Glutamatergic neuron (in vitro differentiated cells): ENCODE measurements at places on chromosomes 2 and 18.

- H3K4me1 ChIP-seq, result peaks cover 3% of the 10 kb centered on the region
- peak; percentile 60 for DNase-seq
- peak overlapping the region; percentile 36 for H3K4me3 ChIP-seq
- no peak overlapping the region for H3K27ac ChIP-seq
- peaks cover 8% of the 10 kb centered on the region for H3K27me3 ChIP-seq
- H3K36me3 ChIP-seq, result no peaks in the 10 kb centered on the region
Observed at GRCh38 chr2:234512884-234513669, 16.2 kb upstream of the ARL4C start.

DNA sequence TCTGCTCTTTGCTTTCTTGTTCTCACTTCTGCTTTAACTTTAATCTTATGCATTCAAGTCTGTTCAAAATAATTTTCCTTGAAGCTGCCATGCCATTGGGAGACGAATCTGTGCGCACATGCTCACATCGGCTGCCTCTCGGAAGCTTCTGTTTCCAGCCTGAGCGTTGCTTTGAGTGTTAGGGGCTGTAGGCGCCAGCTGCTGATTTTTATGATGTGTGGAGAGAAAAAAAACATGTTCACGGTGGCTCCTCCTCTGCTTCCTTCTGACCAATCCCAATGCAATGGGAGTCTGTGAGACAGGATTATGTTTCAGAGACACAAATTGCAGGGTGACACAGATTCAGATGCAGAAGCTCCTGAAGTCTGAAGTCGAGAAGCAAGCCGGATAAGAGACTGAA, at the start of gene MC4R:
Gene MC4R, minus strand, starts transcription at position 180 of the 400 bp plus-strand sequence. CDS start 426 bp downstream, outside the sequence.
- H3K4me3 ChIP-seq, result peak within 1 kb of the TSS; percentile 51
- peak; percentile 53 for DNase-seq
- peaks cover 7% of the 10 kb centered on the region for H3K4me1 ChIP-seq

GRCh38 chr2:9200633-9201015, 6.0 kb upstream of the ASAP2 start:
- peak overlapping the region; percentile 81 for H3K27ac ChIP-seq
- H3K4me3 ChIP-seq, result peak overlapping the region; percentile 49
- H3K36me3 ChIP-seq, result no peaks in the 10 kb centered on the region
- DNase-seq, result peak; percentile 31
- H3K4me1 ChIP-seq, result peaks cover 29% of the 10 kb centered on the region

- peaks cover 2% of the 10 kb centered on the region for H3K27me3 ChIP-seq
- no peaks in the 10 kb centered on the region for H3K36me3 ChIP-seq
- peaks cover 31% of the 10 kb centered on the region for H3K4me1 ChIP-seq
- no peak for DNase-seq
Observed at GRCh38 chr2:54065411-54065810, 50.0 kb upstream of the ACYP2 start.

DNA sequence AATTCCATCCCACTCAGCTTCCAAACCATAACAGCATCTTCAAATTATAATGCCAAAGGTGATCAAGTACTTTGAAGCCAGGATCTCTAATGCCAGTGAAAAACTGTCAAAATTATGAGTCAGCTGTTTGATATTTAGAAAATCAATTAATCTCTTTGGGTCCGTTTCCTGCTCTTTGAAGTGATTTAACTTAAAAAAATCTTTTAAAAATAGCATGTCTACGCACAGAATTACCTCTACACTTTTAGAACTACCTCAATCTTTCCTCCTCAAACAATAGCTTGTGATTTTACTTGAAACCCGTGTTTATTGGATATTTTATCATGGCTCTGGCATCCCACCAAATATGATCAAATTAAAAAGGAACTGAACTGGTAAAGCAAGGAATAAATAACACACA, 31.3 kb upstream of the TANK start:
- no peak overlapping the region for H3K4me3 ChIP-seq
- DNase-seq, result no peak
- H3K4me1 ChIP-seq, result no peaks in the 10 kb centered on the region
- H3K27me3 ChIP-seq, result no peaks in the 10 kb centered on the region
- no peaks in the 10 kb centered on the region for H3K36me3 ChIP-seq

DNA sequence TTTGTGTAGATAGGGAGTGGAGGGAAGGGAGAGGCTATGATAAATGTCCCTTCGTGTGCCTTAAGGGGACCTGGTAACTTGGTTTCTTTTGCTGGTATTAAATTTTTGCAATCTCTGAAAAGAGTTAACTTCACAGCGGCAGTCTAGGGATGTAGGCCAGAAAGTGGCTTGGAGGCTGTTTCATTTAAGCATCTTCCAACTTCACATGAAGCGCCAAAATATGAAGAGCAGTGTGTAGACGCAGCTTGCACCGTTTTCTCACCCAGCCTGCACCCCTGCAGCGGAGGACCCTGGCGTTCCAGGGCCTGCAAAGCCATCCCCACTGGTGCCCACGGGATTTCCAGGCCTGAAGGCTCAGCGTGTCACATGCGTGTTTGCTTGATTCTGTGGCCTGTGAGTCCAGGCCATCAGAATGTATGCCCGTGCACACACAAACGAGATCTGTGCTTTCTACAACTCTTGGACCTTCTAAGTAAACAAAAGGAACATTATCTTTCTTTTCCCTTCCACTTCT, 87.2 kb upstream of the EPB41L3 start:
- no peaks in the 10 kb centered on the region for H3K4me1 ChIP-seq
- DNase-seq, result no peak
- no peaks in the 10 kb centered on the region for H3K36me3 ChIP-seq
- H3K4me3 ChIP-seq, result peak overlapping the region; percentile 10
- H3K27ac ChIP-seq, result no peak overlapping the region

DNA sequence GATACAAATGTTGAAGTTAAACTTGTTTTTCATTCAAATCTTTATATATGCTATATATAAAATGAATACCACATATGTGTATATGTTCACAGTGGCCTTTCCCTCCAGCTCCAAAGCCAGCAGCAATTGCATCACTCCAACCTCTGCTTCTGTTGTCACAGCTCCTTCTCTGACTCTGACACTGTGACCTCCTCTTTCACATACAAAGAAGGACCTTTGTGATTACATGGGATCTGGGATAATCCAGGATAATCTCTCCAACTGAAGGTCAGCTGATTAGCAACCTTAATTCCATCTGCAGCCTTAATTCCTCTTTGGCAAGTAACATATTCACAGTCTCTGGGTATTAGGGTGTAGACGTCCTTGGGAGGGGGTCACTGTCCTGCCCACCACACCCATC, 8.4 kb downstream of the FLACC1 start:
- no peak for DNase-seq
- no peaks in the 10 kb centered on the region for H3K27me3 ChIP-seq
- no peak overlapping the region for H3K27ac ChIP-seq
- peaks cover 13% of the 10 kb centered on the region for H3K4me1 ChIP-seq
- no peak overlapping the region for H3K4me3 ChIP-seq
- H3K36me3 ChIP-seq, result peaks cover 5% of the 10 kb centered on the region

DNA sequence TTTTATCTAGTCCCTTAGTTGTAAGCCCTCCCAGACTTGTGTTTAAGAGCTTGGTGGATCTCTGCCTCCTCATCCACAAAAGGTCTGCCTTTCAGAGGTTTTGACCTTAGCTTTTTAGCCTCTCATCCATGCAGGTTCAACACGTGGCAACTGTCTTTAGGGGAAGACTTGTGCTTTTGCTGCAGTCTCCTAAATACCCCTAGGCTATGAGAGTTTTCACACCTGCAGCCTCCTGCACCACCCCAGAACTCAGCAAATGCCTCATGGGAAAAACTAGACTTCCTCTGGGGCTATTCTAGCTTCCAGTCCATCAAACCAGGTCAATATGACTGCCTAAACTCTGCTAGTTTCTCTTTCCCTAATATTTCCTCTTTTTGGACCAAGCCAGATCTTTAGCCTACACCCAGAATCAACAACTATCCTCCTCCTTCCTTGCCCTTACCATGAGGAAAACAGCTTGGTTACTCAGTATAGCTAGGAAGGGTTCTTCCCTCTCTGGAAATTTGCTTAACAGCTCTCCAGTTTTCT, 132.3 kb upstream of the RIOK3 start:
- no peaks in the 10 kb centered on the region for H3K4me1 ChIP-seq
- no peaks in the 10 kb centered on the region for H3K27me3 ChIP-seq
- no peak overlapping the region for H3K4me3 ChIP-seq
- no peaks in the 10 kb centered on the region for H3K36me3 ChIP-seq
- H3K27ac ChIP-seq, result no peak overlapping the region

- DNase-seq, result no peak
- peaks cover 21% of the 10 kb centered on the region for H3K4me1 ChIP-seq
- H3K27me3 ChIP-seq, result peaks cover 1% of the 10 kb centered on the region
- no peak overlapping the region for H3K4me3 ChIP-seq
Observed at GRCh38 chr18:76958692-76959341, 136.5 kb downstream of the ZNF236 start.

DNA sequence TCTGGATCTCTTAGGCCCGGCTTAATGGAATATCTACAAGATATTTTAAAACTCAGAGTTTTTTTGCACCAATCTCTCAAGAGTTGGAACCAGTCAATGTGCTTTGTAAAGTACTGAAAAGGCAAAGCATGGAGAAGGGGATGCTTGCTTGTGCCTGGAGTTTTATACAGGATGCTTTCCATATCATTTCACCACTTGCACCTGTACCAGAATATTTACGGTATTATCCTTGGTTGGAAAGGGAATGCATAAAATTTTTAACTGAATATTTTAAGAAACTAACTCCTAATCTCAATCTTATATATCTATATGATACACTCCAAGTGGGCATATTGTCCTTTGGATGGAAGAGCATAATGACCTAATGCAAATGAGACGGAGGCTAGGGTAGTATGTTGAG, 318.7 kb downstream of the CLIP4 start:
- DNase-seq, result no peak
- H3K27me3 ChIP-seq, result peaks cover 1% of the 10 kb centered on the region
- no peak overlapping the region for H3K4me3 ChIP-seq
- H3K27ac ChIP-seq, result no peak overlapping the region
- H3K36me3 ChIP-seq, result peaks cover 8% of the 10 kb centered on the region

GRCh38 chr18:54031243-54031642, 193.2 kb downstream of the MBD2 start:
- H3K4me3 ChIP-seq, result no peak overlapping the region
- no peaks in the 10 kb centered on the region for H3K27me3 ChIP-seq
- H3K27ac ChIP-seq, result no peak overlapping the region

DNA sequence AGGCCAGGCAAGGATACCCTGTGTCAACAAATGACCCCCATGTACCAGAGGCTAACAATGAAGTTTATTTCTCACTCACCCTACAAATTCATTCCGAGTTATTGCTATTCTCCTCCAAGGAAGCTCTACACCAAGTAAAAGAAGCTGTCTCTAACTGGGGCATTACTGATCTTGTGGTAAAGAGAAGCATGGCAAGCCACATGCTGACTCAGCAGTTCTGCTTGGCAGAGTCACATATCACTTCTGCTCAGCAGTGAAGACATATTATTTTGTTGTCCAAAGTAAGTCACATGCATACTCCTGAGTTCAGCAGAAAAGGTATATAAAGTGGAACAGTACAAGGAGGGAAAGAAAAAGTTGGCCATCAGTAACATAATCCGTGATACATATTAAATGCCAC, 315.8 kb downstream of the GULP1 start:
- H3K4me1 ChIP-seq, result no peaks in the 10 kb centered on the region
- DNase-seq, result no peak
- peaks cover 3% of the 10 kb centered on the region for H3K36me3 ChIP-seq
- H3K4me3 ChIP-seq, result no peak overlapping the region
- H3K27me3 ChIP-seq, result peaks cover 3% of the 10 kb centered on the region

- H3K36me3 ChIP-seq, result no peaks in the 10 kb centered on the region
- H3K4me3 ChIP-seq, result no peak overlapping the region
- no peaks in the 10 kb centered on the region for H3K4me1 ChIP-seq
- peaks cover 1% of the 10 kb centered on the region for H3K27me3 ChIP-seq
- no peak overlapping the region for H3K27ac ChIP-seq
Observed at GRCh38 chr2:49931241-49931640, 776.9 kb upstream of the FSHR start.

- H3K27ac ChIP-seq, result no peak overlapping the region
- peaks cover 4% of the 10 kb centered on the region for H3K27me3 ChIP-seq
- no peak for DNase-seq
- no peak overlapping the region for H3K4me3 ChIP-seq
Observed at GRCh38 chr2:106552921-106553320, 65.8 kb downstream of the CD8B2 start.

- peaks cover 3% of the 10 kb centered on the region for H3K27me3 ChIP-seq
- no peak for DNase-seq
- no peaks in the 10 kb centered on the region for H3K4me1 ChIP-seq
- H3K4me3 ChIP-seq, result no peak overlapping the region
- H3K27ac ChIP-seq, result no peak overlapping the region
Observed at GRCh38 chr2:84914334-84914733, 8.9 kb downstream of the TMSB10 start.
